ENCODE measurements at places on chromosomes 2 and 18.
A peak's percentile ranks its signal among the peaks of the same experiment; 100 is the strongest.

- no peak for DNase-seq
Measured at GRCh38 chr2:240780023-240780700, 39.9 kb downstream of the KIF1A start.

DNA sequence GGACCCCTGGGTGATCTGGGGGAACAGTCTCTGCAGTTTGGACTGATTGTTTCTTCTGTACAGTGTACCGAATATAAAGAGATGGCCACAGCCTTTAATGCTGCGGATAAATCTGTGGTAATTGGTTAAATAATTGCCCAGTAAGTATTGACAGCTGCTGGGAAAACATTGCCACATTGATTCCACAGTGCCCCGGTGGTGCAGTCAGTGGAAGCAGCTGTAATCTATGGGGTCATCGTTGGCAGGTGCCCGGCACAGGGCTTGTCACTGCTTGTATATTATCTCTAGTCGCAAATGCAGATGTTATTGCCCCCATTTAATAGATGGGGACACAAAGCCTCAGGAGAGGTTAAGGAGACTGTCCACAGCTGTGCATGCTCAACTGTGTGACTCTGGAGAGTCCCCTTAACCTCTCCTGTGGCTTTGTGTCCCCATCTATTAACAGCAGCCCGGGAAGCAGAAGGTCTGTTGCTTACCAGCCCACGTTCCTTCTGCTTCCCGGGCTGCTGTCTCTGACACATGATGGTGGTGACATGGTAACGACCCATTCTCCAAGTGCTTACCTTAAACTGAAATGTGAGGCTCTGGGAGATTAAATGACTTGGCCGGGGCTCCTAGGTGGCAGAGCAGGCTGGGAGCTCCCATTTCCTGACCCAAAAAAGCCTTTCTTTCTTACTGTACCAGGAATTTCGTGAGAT lies 76.9 kb downstream of the NCK2 start:
- no peak for DNase-seq

DNA sequence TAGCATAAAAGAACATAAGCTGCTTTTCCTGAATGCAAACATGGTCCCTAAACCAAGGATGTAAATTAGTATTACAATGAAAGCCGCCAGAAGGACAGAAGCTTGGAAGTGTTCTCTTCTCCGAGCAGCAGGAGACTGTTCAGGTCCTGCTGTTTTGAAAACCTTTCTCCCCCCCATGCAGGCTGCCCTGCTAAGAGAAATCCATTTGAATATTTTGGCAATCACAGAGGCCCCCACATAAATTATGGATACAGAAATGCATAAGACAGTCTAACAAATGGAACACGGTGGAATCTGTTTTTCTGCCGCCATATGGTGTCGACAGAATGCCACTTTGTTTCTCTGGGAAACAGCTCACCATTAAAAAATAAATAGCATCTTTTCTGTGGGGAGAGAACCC lies 600.4 kb upstream of the KLHL29 start:
- DNase-seq, result no peak

- DNase-seq, result no peak
Measured at GRCh38 chr2:196145256-196145655, 26.1 kb downstream of the STK17B start.

GRCh38 chr2:125296742-125297141 lies 1271.7 kb downstream of the CNTNAP5 start:
- peak; percentile 1 for DNase-seq

DNA sequence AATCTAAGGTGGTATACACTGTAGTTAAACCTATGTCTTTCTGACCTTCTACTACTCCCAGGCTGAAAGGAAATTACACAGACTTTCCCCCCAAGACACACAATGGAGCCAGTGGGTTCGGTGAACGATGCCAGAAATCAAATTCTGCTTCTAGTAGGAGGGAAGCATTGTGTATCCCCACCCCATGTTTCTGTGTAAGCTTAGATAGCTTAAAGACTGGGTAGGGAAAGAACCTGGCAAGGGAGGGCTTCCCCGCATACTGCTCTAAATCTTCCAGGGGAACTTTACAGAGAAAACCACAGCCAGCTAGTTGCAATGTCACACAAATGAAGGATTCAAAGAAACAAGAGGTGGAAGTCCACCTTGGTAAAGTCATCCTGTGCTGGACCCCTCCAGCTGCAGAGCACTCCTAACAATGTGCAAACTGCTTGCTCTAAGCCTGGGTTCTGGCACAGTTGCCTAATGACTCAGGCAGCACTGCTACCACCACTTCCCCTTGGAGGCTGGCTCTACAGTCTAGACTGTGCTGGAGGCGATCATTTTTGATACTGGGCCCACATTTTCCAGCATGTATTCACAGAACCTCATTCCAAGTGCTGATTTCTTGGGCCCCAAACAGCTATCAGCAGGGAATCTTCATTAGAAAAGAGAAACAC lies 47.5 kb downstream of the TRIB2 start:
- DNase-seq, result no peak

DNA sequence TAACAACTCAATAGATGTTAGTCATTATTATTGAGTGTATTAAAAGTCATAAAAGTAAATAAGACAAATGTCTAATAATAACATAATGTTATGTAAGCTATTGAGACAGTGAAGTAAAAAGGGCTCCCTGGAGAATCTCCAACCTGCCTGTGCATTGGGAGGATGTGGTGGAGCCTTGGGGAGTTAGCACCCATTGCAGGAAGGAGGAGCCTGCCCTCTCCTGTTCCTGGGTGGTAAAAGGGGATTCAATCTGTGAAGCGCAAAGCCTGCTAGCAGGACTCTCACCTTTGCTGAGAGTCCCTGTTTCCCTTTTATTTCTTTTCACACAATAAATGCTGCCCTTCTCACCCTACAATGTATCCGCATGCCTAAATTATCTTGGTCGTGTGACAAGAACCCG lies 206.1 kb downstream of the RAB3GAP1 start:
- no peak for DNase-seq

GRCh38 chr2:149063177-149063576 lies 24.7 kb downstream of the LYPD6B start:
- no peak for DNase-seq

GRCh38 chr18:73646196-73646595 lies 501.4 kb downstream of the FBXO15 start:
- DNase-seq, result no peak

GRCh38 chr2:105139556-105140239 lies 101.8 kb downstream of the MRPS9 start:
- no peak for DNase-seq

GRCh38 chr2:216688731-216689340 lies 6.5 kb downstream of the IGFBP5 start:
- no peak for DNase-seq

GRCh38 chr2:53545604-53546003 lies 222.0 kb upstream of the CHAC2 start:
- no peak for DNase-seq

DNA sequence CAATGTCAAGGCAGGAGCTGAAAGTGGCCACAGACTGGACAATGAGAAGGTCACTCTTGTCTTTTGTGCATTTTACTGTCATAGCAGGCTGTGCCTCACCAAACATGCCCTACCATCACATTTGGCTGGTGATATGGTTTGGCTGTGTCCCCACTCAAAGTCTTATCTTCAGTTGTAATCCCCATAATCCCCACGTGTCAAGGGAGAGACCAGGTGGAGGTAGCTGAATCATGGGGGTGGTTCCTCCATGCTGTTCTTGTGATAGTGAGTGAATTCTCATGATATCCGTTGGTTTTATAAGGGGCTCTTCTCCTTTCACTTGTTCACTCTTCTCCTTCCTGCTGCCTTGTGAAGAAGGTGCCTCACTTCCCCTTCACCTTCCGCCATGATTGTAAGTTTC lies 49.6 kb upstream of the STPG4 start:
- no peak for DNase-seq

DNA sequence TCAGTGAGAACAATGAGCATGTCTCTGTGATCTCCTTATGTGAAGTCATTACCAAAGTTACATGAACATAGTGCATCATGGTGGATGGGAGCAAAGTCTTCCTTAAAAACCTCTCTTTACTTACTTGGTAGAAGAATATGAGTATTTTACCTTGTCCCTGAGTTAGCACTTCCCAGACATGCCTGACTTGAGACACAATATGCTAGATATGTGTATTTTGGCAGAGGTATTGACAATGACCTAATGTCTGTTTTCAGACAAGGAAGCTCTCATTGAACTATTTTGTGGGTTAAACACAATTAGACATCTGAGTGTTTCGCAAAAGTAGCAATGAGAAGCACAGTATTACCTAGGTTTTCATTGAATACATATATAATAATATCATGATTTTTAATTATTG lies 99.1 kb upstream of the MC4R start:
- DNase-seq, result no peak

- no peak for DNase-seq
Measured at GRCh38 chr2:178109813-178110212, 2.4 kb upstream of the RBM45 start.

GRCh38 chr2:145771525-145771924 lies 1251.6 kb upstream of the ZEB2 start:
- DNase-seq, result no peak

GRCh38 chr2:160940271-160940670 lies 220.0 kb upstream of the TANK start:
- no peak for DNase-seq

DNA sequence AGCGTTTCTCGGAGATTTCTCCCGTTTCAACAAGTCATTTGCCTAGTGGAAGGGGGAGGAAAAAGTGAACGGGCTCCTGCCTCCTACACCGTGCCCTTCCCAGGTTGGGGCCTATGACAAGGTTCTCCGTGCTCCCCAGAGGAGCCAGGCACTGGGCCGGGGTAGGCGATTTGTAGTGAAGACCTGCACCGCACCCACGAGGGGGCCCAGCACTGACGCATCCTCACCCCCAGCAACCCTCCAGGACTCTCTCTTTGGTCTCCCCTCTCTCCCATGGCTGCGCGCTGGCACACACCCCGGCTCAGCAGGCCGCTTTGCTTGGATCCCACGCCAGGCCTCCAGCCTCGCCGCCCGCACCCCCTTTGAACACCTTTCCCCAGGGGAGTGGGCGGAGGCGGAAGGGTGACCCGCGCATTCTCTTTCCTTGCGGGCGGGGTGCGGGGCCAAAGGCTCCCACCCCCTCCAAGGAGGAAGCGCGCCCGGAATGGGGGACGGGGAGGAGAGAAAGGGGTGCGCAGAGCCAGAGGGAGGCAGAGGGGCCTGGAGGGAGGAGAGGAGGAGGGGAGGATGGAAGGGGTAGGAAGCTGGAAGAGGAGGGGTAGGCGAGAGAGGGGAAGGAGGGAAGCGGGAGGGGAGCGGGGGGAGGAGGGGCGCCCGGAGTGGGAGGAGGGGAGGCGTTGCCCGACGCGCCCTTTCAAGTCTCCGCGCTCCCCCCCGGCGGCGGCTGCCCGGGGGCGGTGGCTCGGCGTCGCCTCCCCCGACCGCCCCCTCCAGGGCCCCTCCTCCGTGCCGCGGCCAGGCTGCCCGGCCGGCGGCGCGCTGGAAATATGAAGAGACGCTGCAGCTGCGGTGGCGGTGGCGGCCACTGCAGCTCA lies at the start of gene APCDD1:
TSS of gene APCDD1 (plus strand) at position 830 of the 875 bp plus-strand sequence. CDS start 347 bp downstream, outside the sequence.
- peak; percentile 73 for DNase-seq

DNA sequence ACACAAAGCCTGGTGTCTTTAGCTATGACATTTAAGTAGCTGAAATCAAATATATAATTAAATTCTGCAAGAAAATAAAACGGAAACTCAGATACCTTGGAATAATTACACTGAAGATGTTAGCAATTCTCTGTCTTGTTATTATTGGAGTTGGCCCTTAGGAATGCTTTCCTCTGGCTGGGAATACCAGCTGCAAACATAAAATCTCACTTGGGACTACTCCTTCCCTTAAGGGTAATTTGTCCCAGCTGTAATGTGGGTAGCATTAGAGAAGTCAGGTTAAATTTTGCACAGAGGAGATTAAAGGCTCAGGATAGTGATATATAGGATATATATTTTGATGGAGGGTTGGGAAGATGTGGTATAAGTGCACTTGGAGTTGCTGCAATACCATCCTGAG lies 37.3 kb upstream of the GRP start:
- DNase-seq, result no peak

GRCh38 chr2:9574331-9574730 lies 18.7 kb upstream of the ADAM17 start:
- DNase-seq, result no peak

GRCh38 chr2:218871345-218872302 lies 9.0 kb upstream of the WNT10A start:
- no peak for DNase-seq

DNA sequence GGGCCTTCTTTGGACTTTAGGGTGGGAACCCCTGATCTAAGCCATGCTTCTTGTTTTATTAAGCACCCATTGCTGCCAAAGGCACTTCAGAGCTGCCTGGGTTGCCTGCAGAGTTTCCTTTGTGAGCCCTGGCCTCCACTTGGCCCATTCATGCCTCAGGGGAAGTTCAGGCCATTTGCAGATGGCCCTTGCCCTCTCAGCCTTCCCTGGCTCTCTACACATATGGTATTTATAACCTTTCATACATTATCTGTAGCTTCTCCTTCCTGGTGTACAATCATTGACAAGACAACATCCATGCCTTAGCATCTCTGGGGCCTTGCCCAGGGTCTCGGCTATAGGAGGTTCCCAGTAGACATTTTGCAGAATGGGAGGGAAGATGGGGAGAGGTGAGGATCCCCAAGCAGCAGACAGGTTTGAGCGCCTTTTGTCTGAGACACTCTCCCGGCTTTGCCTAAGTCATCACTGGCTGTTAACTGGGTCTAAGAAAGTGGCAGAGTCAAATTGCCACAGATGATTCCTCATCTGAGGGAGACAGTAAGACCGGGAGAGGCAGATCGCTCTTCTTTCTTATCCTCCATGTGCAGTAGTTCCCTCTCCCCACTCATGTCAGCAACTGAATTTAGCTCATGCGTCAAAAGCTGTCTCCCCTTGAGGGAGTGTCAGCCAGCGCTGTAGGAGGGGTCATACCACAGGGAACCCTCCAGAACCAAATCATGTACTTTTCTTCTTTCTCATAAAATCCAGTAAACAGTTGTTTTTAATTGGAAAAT lies 2.7 kb downstream of the EHD3 start:
- peak; percentile 11 for DNase-seq

DNA sequence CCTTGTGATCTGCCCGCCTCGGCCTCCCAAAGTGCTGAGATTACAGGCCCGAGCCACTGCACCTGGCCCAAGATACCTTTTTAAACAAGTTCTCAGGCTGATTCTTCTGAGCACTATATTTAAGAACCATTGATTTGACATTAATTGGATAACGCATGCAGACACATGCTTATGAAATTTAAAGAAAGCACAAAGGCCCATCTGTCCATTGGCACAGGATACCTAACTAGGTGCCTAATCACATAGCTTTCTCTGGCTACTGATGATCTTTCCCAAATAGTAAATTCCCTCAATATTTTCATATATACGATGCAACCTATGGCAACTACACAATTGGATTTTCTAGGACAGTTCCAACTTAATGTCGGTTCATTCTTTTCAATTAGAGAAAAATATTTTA lies 62.5 kb upstream of the STAM2 start:
- DNase-seq, result no peak

Measured in ELF-1 (cell line).